Activated CD4-positive, alpha-beta T cell treated with anti-CD3 and anti-CD28 coated beads, Interleukin-10, Interleukin-2, amounts not matched to agents 100 ng/mL and 50 ng/mL, durations not matched to agents 16 hours and 8 hours (primary cell): ENCODE measurements at places on chromosomes 12 and 14.

- DNase-seq: no peak
Measured at GRCh38 chr14:105488781-105489541, 2.1 kb upstream of the TEDC1 start.

- no peak for DNase-seq
Measured at GRCh38 chr12:92229381-92229780, 83.7 kb upstream of the BTG1 start.

GRCh38 chr14:95889236-95889979 is 12.8 kb downstream of the TUNAR start:
- no peak for DNase-seq

- DNase-seq: no peak
Measured at GRCh38 chr12:93134893-93135285, 205.8 kb upstream of the EEA1 start.

DNA sequence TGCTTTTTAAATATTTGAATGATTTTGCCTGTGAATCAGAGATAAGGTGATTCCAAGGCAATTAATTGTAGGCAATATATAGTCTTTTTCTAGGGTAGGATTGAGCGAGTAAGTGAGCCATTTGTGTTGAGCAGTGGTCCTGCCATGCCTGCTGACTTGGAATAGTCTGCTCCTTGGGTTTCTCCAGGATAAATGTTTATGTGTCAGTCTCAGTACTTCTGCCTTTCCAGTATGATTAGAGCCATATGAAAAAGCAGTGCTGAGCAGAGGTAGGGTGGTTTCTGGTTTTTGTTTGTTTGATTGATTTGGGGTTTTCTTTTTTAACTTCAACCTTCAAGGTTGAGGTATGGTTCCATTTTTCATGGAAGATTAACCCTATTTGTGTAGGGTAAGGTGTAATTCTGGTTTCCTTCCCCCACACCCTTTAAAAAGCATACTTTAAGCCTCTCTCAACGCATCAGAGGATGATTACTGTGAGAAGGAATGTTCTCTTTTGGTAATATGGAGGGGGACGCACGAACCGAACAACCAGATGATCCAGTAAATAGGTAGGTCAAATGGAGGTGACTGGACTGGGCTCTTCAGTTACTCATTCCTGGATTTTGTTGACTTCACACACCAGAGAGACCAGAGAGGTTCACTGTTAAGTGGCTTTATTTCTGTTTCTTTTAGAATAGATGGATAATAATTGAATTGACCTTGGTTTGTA is 22.7 kb downstream of the FRMD6 start:
- no peak for DNase-seq

DNA sequence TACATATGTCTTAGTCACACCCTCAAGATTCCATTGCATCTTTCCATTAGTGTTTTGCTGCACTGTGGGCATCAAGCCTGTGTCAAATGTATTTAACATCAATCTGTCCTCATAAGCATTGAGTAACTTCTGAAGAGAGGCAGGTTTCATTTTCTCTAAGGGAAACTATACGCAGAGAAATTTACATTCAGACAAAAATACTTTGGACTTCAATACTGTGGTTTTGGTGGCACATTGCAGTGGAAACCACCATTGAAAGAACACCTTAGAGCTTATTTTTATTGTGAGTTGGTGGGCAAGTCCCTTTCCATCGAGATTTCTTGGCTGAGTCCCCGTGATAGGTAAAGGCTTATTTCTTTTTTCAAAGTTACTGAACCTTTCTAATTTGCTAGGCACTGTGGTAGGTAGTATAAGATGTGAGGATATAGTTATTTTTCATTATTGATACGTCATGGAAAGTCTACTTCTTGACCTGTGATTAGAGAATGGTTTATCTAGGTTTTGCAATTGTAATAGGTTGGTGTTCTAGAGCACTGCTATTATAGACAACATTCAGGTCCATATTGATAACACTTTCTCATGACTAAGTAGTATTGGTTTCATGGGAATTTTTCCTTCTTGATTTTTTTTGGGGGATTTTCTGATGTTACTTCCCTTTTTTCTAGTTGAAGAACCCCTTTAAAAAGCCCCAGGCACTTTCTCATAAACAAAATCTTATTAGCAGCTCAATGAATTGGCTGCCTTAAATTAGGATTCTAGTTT is 81.9 kb downstream of the CFAP54 start:
- peak; percentile 64 for DNase-seq

DNA sequence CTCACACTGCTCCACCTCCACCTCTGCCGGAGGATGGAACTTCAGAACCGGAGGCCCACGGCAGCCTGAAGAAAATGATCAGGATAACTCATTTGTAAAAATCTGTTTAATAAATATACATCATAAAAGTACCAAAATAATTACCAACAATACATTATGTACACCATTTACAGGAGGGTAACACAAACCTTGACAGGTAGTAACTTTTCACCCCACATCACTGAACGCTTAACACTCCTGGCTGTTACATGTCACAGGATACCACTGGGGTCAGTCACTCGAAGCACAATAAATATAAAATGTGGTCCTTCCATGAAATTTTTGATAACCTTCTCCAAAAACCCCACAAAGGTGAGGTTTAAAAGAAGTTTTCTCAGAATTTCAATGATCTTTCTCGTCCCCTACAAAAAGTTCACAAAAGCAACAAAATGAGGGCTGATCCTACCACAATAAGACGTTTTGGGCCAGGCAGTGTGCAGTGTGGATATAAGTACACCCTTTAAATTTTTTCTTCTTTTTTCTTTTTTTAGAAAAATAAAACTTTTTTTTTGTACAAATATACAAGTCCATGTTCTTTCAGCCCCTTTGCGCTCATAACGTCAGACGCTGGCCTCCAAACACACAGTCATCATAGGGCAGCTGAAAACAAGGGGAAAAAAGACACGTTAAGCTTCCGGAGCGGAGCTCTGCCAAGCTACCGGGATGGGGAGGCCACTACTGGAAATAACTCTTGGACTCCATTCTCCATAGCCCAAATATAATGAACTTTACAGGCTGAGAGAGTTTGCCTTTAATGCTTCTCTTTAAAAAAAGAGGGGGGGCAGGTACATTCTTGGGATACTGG is 2.9 kb downstream of the NFKBIA start:
- no peak for DNase-seq

DNA sequence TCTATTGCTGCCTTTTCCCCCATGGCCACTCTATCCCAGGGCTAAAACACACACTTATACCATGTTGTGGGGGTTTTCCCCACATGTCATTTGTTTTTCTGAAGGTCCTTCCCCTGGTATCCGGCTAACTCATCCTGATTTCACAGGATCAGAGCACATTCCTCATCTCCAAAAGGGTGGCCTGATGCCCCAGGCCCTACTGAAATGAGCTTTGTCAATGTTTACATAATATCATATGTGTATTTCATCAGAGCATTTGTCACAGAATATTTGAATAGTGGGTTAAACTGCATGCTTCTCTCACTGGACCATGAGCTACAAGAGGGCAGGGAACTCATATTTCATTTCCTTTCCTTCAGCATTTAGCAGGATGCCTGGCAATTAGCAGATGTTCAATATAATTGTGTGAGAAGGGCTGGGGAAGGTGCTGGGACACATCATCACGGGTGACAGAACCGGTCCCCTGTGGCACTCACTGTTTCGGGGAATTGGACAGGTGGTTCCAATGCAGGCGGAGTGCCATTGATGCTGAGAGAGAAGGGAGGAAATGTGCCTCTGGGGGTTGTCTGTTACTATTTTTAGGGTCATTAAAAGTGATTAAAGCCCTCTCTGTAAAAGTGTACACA is 26.8 kb downstream of the EMP1 start:
- no peak for DNase-seq

GRCh38 chr12:52307836-52308805 is 13.1 kb downstream of the KRT83 start:
- peak; percentile 56 for DNase-seq

GRCh38 chr12:91182636-91183455 is at the start of gene DCN:
Gene DCN, minus strand, starts transcription at chr12:91182817. Its CDS starts 4,265 bp downstream, at chr12:91178552.
- DNase-seq: no peak

DNA sequence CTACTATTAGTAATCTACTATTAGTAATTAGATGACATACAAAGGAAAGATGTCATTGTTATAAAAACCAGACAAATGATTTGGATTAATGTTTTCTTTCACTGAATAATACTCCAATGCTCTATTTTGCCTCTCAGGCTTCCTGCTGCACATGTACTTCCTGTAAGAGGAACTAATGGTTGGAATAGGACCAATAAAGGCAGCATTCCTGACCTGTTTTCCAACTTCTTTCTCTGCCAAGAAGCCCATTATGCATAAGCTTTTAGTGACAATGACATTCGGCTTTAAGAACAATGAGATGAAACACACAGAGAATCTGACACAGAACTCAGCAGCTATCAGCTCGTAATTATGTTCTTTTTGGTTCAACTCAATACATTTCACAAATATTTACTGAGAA is 5.2 kb upstream of the C12orf56 start:
- DNase-seq: no peak

DNA sequence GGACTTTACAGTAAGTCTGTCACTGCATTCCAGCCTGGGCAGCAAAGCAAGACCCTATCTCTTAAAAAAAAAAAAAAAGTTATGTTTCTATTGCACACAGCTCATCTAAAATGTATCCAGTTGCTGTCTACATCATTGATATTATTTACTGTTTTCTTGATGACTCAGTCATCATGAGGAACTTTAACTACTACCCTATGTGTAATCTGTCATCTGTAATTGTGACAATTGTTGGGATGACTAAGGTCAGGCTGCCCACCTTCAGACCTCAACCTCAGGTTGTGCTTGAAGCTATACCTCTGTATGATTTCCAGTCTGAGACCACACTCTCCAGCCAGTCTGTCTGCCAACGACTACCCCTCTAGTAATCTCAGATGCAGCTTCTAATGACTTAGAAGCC is 15.3 kb downstream of the PPP1R13B start:
- no peak for DNase-seq

GRCh38 chr14:100430571-100430970 is 107.4 kb downstream of the SLC25A47 start:
- DNase-seq: no peak
